RKO (cell line): ENCODE measurements at places on chromosomes 4 and X.

GRCh38 chrX:102599084-102599950 is at the start of gene ARMCX5:
Gene ARMCX5, plus strand, starts transcription at chrX:102599515. Its CDS starts 2,627 bp downstream, at chrX:102602142.
- peak; percentile 89 for DNase-seq

GRCh38 chrX:112164420-112164819 is 81.8 kb upstream of the TRPC5 start:
- no peak for DNase-seq

- DNase-seq = no peak
Observed at GRCh38 chr4:150949943-150950342, 65.1 kb downstream of the LRBA start.

DNA sequence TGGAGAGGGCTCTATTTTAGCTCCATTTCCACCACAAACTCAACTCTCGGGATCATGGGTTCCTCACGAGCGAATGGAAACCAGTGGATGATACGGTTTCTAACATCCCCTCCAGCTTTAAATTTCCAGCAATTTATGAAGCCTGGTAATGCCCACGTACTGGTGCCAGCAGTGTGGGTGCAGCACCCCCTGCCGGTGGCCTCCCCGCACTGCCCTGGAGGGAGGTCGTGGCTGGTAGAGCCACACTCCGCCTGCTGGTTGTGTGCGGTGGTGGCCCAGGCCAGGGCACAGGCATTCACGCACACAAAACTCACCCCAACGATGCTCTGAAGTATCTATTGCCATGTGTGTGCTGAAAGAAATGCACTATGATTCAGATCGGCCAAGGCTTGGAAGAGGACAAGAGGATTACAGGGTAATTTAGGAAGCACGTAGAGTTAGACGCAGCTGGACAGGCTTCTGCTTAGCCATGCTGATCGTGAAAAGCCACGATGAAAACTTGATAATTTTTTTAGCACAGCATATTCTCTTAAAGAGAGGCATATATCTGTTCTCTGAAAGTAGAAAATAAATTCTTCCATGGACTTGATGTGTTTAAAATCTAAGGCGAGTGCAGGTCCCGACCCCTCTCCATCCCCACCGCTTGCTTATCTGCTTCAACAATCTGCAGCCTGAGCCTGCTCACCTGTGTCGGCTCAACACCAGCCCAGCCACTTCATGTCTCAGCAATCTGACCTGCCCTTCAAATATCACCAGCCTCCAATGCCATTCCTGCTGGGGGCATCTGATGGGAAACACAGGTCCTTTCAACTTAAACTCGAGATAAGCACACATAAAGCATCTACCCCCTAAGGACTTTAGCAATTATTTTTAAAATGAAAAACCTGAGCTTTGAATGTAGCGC is 59.1 kb downstream of the SCD5 start:
- no peak for DNase-seq

- DNase-seq = no peak
Observed at GRCh38 chrX:96798982-96799381, 84.7 kb upstream of the RPA4 start.

GRCh38 chrX:110120025-110120424 is 117.1 kb downstream of the TMEM164 start:
- no peak for DNase-seq

- DNase-seq = no peak
Observed at GRCh38 chr4:84220990-84221389, 278.1 kb downstream of the NKX6-1 start.

- peak; percentile 95 for DNase-seq
Observed at GRCh38 chr4:152352622-152353116, 183.2 kb downstream of the FBXW7 start.
